ENCODE measurements at places on chromosomes 13 and 19. TPM values are rescaled to one million over a fixed set of nuclear protein-coding genes. Genes with fewer than 3 reads are reported as not detected.

SMG9 gene
- total RNA-seq: 44.6 TPM

CTXN1 gene
- 87.2 TPM for total RNA-seq

NAPSA gene
- total RNA-seq: 0.91 TPM

FBXO17 gene
- 75.6 TPM for total RNA-seq

TTC9B gene
- not detected for total RNA-seq

DNA sequence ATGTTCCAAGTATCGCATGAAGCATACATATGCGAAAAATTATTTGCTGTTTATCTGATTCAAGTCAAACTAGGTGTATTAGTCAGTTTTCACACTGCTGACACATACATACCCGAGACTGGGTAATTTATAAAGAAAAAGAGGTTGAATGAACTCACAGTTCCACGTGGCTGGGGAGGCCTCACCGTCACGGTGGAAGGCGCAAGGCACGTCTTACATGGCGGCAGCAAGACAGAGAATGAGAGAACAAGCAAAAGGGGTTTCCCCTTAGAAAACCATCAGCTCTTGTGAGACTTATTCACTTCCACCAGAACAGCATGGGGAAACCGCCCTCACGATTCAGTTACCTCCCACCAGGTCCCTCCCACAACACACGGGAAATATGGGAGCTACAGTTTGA, 13.0 kb upstream of the PROZ start:
- H3K27me3 ChIP-seq: no peaks in the 10 kb centered on the region
- no peak for DNase-seq
- no peaks in the 10 kb centered on the region for H3K36me3 ChIP-seq

GRCh38 chr13:99439850-99440604, 61.2 kb upstream of the TM9SF2 start:
- H3K27ac ChIP-seq: no peak overlapping the region
- H3K27me3 ChIP-seq: peaks cover 5% of the 10 kb centered on the region
- DNase-seq: no peak

DNA sequence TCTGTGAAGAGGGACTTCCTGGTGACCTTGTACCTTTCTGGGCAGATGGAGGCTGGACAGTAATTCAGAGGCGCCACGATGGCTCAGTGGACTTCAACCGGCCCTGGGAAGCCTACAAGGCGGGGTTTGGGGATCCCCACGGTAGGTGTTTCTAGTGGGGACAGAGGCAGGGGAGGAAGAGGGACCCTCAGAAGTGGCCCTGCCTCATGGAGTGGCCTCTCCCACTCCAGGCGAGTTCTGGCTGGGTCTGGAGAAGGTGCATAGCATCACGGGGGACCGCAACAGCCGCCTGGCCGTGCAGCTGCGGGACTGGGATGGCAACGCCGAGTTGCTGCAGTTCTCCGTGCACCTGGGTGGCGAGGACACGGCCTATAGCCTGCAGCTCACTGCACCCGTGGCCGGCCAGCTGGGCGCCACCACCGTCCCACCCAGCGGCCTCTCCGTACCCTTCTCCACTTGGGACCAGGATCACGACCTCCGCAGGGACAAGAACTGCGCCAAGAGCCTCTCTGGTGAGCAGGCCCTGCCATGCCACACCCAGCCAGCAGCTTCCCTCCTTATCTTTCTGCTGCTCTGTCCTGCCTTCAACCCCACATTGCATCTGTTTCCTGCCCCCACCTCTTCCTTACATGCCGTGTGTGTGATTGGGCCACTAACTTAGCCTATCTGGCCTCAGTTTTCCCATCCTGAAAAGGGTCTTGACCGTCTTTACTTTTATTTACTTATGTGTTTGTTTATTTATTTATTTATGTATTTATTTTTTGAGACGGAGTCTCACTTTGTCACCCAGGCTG, 7.3 kb downstream of the ANGPTL4 start:
- H3K27me3 ChIP-seq: no peaks in the 10 kb centered on the region
- no peak overlapping the region for H3K4me3 ChIP-seq
- H3K27ac ChIP-seq: peak overlapping the region; percentile 38
- DNase-seq: no peak
- peaks cover 13% of the 10 kb centered on the region for H3K36me3 ChIP-seq

DNA sequence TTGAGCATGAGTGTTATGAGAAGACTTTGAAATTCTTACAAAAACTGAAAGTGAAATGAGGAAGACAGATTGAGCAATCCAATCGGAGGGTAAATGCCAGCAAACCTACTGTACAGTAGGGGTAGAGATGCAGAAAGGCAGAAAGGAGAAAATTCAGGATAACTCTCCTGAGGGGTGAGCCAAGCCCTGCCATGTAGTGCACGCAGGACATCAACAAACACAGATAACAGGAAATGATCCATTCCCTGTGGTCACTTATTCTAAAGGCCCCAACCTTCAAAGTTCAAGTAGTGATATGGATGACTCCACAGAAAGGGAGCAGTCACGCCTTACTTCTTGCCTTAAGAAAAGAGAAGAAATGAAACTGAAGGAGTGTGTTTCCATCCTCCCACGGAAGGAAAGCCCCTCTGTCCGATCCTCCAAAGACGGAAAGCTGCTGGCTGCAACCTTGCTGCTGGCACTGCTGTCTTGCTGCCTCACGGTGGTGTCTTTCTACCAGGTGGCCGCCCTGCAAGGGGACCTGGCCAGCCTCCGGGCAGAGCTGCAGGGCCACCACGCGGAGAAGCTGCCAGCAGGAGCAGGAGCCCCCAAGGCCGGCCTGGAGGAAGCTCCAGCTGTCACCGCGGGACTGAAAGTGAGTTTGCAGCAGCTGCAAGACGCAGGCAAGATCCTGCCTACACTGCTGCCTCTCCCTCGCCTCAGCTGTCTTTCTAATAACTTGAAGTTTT, at the start of gene TNFSF13B:
Gene TNFSF13B, plus strand, starts transcription at position 118 of the 728 bp plus-strand sequence. Its CDS starts 178 bp downstream, at position 296.
- peak; percentile 91 for DNase-seq
- no peak within 1 kb of the TSS for H3K27ac ChIP-seq
- no peaks in the 10 kb centered on the region for H3K27me3 ChIP-seq
- H3K4me1 ChIP-seq: no peaks in the 10 kb centered on the region
- H3K4me3 ChIP-seq: no peak within 1 kb of the TSS
